ENCODE measurements at places on chromosomes 11 and 22.
A peak's percentile ranks its signal among the peaks of the same experiment; 100 is the strongest.

DNA sequence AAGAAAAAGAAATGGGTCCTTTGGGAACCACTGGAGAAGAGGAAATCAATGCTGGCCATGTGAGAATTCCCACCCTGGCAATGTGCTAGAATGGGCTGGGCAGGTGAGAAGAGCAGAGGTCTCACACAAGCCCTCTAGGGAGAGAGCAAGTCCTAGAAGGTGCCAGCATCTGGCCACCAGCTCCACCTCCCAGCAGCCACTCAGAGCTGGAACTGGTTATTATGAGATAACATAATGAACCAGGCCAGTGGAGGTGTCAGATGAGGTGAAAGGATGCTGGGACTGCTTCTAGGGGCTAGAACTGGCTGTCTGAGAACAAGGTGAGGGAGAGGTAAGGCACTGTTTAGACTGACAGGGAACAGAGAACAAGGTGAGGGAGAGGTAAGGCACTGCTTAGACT lies 29.3 kb downstream of the NEFH start:
- DNase-seq, result no peak

DNA sequence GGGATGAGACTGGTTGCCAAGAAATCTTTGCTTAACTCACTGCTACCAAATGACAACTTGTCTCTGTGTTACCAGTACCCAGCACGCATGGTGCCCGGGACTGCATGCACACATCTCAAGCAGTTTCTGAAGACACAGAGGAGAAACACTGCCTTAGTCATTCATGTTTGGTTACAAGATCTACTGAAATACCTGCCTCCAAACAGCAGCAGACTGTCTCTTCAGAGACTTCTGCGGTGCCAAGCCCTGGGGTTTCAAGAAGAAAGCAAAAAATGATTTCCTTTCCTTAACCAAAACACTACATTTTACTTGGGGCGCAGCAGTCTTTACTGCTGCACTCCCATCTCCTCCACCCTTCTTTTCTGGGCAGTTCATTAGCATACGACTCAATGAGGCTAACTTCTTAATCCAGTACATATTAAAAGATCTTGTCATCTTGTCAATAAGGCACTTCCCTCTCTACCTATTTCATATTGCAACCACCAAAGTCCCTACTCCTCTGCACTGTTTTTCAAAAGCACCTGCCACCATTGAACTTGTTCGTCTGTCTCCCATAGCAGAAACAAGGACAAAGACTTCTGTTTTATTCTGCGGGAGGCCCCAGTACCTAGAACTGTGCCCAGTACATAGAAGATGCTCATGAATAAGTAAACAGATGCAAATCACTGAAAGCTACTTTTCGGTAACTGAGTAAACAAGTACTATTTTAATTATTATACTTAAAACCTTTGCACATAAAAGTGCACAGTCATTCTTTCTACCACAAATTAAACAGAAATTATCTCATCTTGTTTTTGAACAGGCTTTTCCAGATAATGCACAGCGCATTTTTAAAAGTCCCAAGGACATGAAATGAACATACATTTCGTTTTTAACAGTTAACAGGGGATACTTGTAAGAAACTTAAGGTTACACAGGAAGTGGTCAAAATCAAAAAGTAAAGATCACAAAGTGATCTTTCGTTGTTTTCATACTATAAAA lies 4.0 kb downstream of the NAP1L4 start:
- no peak for DNase-seq

DNA sequence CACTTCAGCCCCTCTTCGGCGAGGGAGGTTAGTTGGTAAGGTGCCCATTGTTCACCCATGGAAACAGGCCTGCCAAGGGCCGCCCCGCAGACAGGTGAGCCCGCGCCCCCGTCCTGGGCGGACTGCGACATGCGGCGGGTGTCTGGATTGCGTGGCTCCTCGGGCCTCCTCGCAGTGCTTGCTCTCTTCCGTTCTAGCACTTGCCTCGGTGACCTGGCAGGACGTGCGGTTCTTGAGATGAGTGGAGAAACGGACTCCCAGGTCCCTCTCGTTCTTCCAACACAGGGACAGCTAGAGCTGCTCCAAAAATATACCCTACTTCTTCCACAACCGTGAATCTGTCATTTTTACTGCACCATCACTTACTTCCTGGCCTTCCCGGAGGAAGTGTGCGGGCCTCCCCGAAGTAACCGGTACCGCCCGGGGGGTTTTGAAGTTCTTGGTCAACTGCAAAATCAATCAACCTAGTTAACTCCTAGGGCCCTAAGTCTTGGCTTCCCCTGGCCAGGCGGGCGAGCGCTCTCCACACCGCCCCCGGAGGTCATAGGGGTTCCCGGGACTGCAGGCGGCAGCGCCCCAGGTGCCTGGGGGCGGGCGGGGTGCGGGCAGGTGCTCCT lies 745 bp upstream of the ZBTB44 start:
- peak; percentile 32 for DNase-seq

DNA sequence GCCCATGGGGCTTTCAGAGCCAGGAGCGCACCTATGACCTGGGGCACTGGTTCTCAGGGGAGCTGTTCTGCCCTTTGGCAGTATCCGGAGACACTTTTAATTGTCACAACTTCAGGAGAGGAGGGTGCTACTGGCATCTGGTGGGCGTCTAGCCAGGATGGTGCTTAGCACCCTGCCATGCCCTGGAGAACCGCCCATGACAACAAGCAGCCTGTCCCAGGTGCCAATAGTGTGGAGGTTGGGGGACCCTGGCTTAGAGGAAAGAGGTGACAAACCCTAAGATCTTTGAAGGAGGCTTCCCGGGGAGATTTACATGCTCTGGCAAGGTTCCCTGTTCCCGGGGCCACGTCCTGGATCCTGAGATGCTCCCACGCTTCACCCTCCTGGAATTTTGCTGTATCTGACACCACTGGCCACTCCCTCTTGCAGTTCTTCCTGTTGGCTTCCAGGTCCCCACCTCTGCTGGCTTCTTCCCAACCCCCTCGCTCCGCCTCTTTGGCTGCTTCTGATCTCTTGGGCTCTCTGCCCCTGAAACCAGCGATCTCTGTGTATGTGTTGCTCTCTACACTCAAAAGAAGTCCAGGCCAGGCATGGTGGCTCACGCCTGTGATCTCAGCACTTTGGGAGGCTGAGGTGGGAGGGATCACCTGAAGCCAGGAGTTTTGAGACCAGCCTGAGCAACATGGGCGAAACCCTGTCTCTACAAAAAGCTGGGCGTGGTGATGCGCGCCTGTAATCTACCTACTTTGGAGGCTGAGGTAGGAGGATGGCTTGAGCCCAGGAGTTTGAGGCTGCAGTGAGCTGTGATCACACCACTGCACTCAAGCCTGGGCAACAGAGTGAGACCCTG lies 31.1 kb downstream of the FADS3 start:
- no peak for DNase-seq

DNA sequence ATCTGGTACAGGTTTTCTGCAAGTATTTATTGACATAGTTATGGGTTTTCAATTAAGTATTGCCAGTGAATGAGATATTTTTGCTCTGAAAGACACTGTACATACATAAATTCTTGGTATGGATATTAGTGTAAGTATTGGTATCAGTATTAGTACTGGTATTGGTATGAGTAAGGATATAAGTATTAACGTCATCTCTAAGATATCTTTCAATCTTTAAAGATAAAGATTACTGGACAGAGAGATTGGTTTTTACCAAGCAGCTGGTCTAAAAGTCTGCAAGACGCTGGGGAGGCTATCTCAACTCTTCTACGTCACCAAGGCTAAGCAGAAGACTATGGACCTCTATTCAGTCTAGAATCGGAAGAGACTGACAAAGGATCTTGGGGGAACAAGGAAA lies 234.5 kb downstream of the NXPE2 start:
- DNase-seq, result no peak

DNA sequence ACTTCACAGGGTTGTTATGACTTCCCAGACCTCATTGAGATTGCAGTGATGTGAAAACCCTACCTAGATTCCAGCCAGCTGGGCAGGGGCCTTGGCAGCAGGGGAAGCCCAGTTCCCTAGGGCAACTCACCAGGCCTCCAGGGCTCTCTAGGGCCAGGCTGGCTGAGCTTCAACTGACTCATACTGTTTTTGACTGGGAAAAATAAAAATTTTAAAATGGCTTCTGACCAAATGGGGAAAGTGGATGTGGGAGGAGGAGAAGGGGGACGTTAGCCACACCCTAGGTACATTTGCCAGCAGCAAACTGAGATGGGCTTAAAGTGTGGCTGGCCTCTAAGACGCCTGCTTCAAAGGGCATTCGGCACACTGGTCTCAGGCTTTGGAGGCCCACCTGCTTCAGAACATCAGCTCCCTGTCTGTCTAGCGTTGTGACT lies 39.0 kb downstream of the BMAL1 start:
- no peak for DNase-seq

GRCh38 chr11:119263352-119263940 lies 53.5 kb downstream of the MCAM start:
- no peak for DNase-seq

- no peak for DNase-seq
Observed at GRCh38 chr11:110069158-110069737, 23.9 kb upstream of the ZC3H12C start.

DNA sequence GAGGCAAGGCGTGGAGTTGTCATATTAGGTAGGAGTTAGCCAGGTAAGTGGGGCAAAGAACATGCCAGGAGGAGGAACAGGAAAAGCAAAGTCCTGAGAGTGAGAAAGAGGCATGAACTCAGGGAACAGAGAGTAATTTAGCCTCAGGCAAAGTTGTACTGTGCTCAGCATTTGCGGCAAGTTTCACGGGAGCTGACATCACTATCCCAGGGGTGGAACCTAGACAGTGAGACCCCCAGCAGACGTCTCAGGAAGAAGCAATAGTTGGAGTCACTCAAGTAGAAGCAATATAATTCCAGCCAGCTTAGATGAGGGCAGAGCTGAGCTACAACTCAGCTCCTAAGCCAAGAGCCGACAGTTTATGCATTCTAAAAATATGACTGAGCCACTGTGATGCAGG lies 426.0 kb upstream of the ISX start:
- DNase-seq, result no peak

- no peak for DNase-seq
Observed at GRCh38 chr11:113488931-113489351, 13.7 kb upstream of the DRD2 start.

GRCh38 chr11:117941163-117941707 lies 12.0 kb upstream of the TMPRSS13 start:
- no peak for DNase-seq

DNA sequence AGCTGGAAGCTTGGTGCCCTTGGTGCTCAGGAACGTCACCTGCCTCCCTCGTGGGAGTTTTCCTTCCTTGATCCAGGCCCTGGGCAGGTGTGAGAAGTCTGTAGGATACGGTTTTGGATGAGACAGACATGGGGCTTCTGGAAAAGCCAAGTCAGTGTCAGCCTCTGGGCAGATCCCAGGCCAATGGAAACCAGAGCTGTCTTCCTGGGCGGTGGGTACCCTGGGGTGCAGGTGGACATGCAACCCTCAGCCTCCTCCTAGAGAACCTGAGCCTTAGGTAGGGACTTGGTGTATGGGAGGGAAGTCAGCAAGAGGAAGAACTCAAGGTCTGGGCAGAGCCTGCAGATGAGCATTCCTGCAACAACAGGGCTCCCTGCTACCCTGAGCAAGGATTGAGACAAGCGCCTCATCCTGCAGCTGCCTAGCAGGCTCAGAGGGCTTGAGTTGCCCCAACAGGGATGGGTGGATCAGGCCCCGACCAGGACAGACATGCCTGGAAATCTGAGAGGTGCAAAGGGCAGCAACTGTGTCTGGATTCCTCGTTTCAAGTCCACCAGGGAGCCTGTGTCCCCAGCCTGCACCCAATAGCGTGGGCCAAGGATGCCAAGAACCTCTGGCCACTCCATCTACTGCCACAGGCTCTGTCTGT lies 37.6 kb upstream of the SYT13 start:
- no peak for DNase-seq

GRCh38 chr11:70570693-70571395 lies 172.5 kb downstream of the CTTN start:
- DNase-seq, result no peak

DNA sequence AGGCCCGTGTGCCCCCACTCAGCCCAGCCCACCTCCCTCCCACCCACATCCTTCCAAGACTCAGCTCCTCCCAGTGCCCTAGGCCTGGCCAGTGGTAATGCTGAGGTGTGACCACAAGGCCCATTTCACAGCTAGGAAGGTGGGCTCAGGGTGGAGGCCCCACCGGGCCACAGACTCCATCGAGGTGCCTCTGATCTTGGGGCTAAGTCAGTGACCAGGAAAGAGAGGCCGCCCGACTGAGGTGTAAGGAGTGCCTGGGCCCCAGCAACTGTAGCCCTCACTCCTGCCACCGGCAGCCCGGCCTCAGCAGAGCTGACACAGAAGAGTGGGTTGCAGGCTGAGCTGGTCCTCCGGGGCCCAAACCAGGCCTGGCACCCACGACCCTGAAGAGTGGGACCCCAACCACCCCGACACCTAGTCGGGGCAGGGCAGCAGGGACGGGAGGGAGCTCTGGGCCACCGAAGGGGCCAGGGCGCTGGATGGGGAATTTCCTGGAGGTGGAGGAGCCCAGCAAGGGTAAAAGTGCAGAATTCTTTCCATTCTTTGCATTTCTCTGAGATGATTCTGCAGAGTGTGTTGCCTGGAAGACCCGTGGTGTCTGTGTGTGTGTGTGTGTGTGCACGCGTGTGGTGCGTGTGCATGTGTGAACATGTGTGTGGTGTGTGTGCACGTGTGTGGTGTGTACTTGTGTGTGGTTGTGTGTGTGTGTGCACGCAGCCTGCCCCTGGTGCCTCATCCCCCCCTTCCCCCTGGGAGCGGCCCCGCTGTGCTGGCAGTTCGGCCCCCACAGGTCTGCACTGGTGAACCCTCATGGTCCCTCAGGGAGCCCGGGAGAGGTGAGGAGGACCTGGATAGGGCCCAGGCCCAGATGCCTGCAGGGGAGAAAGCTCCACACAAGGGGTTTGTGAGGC lies 8.3 kb upstream of the PIM3 start:
- DNase-seq, result no peak

- no peak for DNase-seq
Observed at GRCh38 chr11:102345904-102346303, 1.1 kb upstream of the BIRC2 start.

GRCh38 chr11:16969010-16969999 lies 44.9 kb downstream of the PLEKHA7 start:
- DNase-seq, result no peak

DNA sequence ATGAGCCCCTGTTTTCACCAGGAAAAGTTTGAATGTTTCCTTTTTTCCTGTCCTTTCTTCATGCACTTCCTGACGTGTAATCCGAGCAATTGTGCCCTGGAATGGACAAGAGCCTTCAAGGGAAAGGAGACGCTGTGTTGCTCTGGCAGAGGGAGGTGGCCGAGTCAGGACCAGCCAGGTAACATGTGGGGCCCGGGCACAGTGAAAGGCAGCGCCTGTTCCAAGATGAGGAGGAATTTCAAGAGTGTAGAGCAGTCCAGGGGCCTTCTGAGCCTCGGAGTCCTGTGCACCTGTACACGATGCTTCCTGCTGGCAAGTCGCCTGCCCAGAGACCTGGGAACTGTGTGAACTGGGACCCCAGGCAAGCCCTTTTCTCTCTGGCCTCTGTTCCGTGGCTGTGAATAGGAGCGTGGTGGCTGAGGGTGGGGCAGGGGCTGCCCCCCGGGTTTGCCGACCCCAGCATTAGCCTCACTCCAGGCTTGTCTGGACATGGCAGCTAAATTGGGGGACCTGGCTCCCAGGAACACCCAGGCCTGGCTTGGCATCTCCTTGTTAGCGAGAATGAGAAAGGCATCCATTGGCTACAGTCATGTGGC lies 92.0 kb downstream of the MYEOV start:
- DNase-seq, result no peak

All from stimulated activated CD4-positive, alpha-beta T cell treated with anti-CD3 and anti-CD28 coated beads, Interleukin-4, amount 100 ng/mL, for 48 hours (primary cell).